Psoas muscle (tissue), 8 donors: ENCODE measurements at places on chromosomes 13 and 19. TPM values are rescaled to one million over a fixed set of nuclear protein-coding genes. Genes with fewer than 3 reads are reported as not detected.

- H3K27me3 ChIP-seq: no peaks in the 10 kb centered on the region
- no peak for DNase-seq
- no peak within 1 kb of the TSS for H3K27ac ChIP-seq
- H3K4me3 ChIP-seq: no peak within 1 kb of the TSS
- peaks cover 28% of the 10 kb centered on the region for H3K4me1 ChIP-seq
These were observed at the start of gene GFY for GRCh38 chr19:49425178-49425577. TSS of gene GFY (plus strand) at chr19:49425388. CDS start at chr19:49426431, 1,043 bp downstream.

DNA sequence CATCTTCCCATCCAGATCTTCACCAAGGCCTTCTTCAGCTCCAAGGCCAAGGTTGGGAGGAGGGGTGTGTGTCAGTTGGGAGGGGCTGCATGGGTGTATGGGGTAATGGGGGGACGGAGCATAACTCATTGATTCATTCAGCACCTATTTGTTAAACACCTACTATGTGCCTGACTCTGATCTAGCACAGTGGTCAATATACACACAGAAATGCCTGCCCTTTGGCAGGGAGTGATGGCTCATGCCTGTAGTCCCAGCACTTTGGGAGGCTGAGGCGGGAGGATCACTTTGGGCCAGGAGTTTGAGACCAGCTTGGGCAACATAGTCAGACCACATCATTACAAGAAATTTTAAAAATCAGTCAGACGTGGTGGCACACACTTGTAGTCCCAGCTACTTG lies 19.2 kb upstream of the SPACA4 start:
- no peak overlapping the region for H3K4me3 ChIP-seq
- no peak overlapping the region for H3K27ac ChIP-seq
- peaks cover 5% of the 10 kb centered on the region for H3K4me1 ChIP-seq
- no peaks in the 10 kb centered on the region for H3K27me3 ChIP-seq

GRCh38 chr13:98338310-98338709 lies 161.2 kb upstream of the RNF113B start:
- H3K4me1 ChIP-seq: no peaks in the 10 kb centered on the region
- H3K27ac ChIP-seq: no peak overlapping the region
- DNase-seq: no peak
- H3K27me3 ChIP-seq: no peaks in the 10 kb centered on the region
- no peaks in the 10 kb centered on the region for H3K36me3 ChIP-seq

The KLK4 gene
- total RNA-seq: not detected
